ENCODE measurements at places on chromosomes 5 and 9.

- no peak for DNase-seq
Observed at GRCh38 chr9:34400275-34400674, 23.6 kb upstream of the MYORG start.

- no peak for DNase-seq
Observed at GRCh38 chr5:73131711-73132425, 11.5 kb downstream of the TMEM171 start.

DNA sequence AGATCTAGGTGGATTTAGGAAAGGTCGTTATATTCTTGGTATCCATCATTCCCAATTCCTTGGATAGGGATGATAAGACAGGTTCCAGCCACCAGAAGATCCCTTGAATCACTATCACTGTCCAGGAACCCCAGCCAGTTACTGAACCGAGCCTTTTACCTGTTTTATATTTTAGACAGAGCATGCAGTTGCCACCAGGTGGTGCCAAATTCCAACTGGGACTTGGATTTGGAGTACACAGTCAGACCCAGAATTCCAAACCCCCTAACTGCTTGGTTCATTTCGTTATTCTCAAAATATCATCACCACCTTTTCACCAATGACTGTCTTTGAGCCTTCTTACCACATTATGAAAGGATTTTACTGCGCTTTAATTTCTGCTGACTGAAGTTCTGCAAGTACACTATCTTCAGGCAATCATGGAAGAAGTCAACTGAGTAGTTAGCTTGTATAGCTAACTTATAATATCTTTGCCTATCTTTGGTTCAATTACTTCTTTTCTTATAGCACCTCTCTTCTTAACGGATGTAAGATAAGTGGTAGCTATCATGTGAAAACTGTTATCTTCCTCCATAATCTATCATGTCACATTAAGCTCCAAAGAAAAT, 191.8 kb downstream of the PRR16 start:
- DNase-seq: no peak

GRCh38 chr5:113531481-113532159, 18.1 kb downstream of the YTHDC2 start:
- DNase-seq: no peak

DNA sequence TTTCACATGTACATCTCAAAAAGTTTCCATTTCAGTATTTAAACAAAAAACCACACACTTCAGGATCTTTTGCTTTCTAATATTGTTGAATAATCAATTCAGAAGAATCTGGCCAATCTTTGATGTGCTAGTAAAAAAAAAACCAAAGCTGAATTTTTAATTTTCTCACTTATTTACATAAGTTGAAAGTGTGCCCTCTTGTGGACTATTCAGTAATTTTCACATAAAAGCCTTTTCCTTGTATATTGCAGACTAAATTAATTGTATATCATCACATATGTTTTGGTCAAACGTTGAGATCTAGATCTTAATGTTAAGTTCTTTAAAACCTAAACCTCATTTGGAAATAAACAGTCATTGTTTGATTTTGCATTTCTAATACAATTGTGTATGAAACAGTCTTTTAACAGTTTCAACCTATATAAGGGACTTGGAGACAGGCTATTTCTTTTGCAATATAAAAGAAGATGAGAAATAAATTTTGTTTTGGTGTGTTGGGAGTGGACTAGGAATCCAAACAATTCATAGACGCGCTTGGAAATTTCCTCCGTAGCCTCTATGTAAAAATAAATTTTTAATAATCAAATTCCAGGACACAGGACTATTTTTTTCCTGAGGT, 68.1 kb downstream of the NIPBL start:
- DNase-seq: no peak

DNA sequence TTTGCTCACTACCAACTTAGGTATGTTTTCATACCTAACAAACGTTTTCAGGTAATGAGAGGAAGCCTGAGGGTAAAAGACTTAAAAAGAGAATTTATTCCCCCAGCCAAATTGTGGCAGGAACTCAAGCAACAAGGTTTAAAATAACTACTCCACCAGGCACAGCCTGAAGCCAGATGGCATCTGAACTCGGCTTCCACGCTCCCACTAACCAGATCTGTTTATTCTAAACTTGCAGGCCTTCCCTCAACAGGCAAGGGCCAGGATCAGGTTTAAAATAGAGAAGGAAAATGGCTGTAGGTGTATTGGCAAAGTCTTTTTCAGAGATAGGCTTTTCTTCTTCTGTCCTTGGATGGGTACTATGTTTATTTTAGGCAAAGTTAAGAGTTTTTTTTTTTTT, 89.4 kb downstream of the OTULIN start:
- no peak for DNase-seq
